Muscle of leg (tissue), 16 donors: ENCODE measurements at places on chromosomes 2 and 18. TPM values are rescaled to one million over a fixed set of nuclear protein-coding genes. Genes with fewer than 3 reads are reported as not detected.

STARD6 gene
- total RNA-seq = 0.18 TPM

GRCh38 chr2:69789772-69790600 lies 39.5 kb upstream of the GMCL1 start:
- H3K36me3 ChIP-seq = peaks cover 14% of the 10 kb centered on the region
- H3K27ac ChIP-seq = peak overlapping the region; percentile 91
- no peak overlapping the region for H3K4me3 ChIP-seq
- H3K27me3 ChIP-seq = no peaks in the 10 kb centered on the region

GRCh38 chr2:17076533-17076932 lies 410.9 kb upstream of the CYRIA start:
- no peaks in the 10 kb centered on the region for H3K4me1 ChIP-seq
- no peaks in the 10 kb centered on the region for H3K36me3 ChIP-seq
- no peaks in the 10 kb centered on the region for H3K27me3 ChIP-seq
- H3K4me3 ChIP-seq = no peak overlapping the region

GAD1 gene
- total RNA-seq = 0.35 TPM

DNA sequence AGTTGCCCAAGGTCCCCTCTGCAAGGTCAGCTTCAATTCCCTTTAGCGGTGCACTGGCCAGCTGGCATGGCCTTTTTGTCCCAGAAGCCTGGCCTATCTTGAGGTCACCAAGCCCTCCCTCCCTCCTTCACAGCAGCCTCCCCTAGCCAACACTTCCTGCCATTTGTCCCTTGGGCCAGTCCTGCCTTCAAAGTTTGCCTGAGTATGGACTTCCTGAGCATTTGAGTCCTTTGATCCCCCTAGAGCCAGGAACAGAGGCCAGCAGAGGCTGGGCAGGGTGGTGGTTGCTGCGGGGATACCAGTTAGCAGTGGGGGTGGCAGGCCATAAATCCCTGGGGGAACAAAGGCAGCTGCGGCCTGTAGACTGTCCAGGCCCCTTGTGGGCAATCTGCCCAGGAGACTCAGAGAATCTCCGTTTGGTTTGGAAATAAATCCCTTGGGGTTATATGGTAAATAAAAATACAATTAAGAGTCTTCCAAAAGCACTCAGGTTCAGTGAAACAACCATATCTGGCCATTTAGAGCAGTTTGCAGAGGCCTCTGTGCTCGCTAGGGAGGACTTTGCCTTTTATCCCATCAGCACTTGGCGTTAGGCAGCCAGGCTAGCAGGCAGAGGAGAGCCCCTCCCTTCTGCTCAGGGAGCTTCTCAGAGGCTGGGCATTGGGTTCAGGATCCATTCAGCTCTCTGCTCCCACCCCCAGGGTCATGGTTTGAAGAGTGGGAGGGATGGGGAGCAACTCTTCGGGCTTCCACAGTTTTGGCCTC lies 3.1 kb upstream of the HES6 start:
- H3K27me3 ChIP-seq = peaks cover 23% of the 10 kb centered on the region
- no peak overlapping the region for H3K4me3 ChIP-seq
- peak; percentile 43 for DNase-seq
- H3K4me1 ChIP-seq = peaks cover 51% of the 10 kb centered on the region

- no peaks in the 10 kb centered on the region for H3K36me3 ChIP-seq
- H3K27me3 ChIP-seq = no peaks in the 10 kb centered on the region
- H3K4me3 ChIP-seq = no peak overlapping the region
- DNase-seq = no peak
- H3K4me1 ChIP-seq = no peaks in the 10 kb centered on the region
- no peak overlapping the region for H3K27ac ChIP-seq
These were observed 119.7 kb upstream of the CTNNA2 start for GRCh38 chr2:79393107-79393685.

FLACC1 gene
- total RNA-seq = 2.3 TPM

- H3K4me3 ChIP-seq = no peak overlapping the region
- no peaks in the 10 kb centered on the region for H3K27me3 ChIP-seq
- DNase-seq = no peak
- H3K36me3 ChIP-seq = no peaks in the 10 kb centered on the region
- no peaks in the 10 kb centered on the region for H3K4me1 ChIP-seq
These were observed 113.8 kb downstream of the KYNU start for GRCh38 chr2:142991295-142991694.

CNGA3 gene
- 0.40 TPM for total RNA-seq

DNA sequence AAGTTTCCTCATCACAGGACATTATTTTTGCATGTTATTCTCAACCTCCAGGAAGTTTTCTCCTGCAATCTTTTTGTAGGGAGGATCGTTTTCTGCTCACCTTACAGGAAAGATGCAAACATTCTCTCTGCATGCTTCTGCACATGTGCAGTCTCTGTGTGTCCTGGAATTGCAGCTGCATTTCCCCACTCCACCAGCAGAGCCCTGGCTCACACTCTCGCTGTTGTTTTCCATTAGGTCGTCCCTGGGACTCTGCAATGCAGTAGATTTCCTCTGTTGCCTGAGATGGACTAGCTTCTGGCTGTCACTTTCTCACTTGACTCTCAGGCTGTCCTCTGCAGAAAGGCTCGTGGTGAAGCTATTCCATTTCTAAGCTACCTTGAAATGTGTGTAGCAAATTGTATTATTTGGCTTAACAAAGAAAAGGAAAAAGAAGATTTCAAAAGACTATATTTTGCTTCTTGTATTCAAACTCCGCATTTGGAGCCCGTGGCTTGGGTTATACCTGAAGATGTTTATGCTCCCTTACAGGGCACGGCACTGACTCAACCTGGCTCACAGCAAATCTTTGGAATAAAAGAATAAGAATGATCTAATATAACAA lies 346.7 kb downstream of the RAD51AP2 start:
- peak; percentile 65 for DNase-seq
- no peak overlapping the region for H3K27ac ChIP-seq
- H3K4me3 ChIP-seq = no peak overlapping the region
- no peaks in the 10 kb centered on the region for H3K36me3 ChIP-seq

GRCh38 chr2:152236191-152236925 lies 60.8 kb upstream of the STAM2 start:
- H3K27ac ChIP-seq = no peak overlapping the region
- H3K36me3 ChIP-seq = no peaks in the 10 kb centered on the region
- no peaks in the 10 kb centered on the region for H3K4me1 ChIP-seq
- no peak overlapping the region for H3K4me3 ChIP-seq

DNA sequence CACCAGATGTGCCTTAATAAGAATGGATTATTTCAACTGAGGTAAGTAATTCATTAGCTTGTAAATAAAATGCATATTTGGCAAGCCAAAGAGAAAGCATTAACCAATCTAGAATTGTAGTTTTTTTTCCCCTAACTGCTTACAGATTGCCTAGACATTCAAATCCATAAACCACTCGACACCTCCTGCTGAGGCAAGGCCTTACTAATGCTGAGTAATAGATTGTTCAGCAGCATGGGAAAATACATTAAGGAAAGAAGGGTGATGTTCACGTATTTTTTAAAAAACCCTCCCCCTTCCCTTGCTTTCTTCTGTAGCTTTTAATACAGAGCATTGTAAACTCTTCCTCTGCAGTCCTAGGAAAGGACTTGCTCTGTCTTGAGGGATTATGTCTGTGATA lies 17.0 kb upstream of the LINC00305 start:
- peak; percentile 40 for DNase-seq
- H3K27me3 ChIP-seq = no peaks in the 10 kb centered on the region
- H3K36me3 ChIP-seq = no peaks in the 10 kb centered on the region
- H3K27ac ChIP-seq = no peak overlapping the region

DNA sequence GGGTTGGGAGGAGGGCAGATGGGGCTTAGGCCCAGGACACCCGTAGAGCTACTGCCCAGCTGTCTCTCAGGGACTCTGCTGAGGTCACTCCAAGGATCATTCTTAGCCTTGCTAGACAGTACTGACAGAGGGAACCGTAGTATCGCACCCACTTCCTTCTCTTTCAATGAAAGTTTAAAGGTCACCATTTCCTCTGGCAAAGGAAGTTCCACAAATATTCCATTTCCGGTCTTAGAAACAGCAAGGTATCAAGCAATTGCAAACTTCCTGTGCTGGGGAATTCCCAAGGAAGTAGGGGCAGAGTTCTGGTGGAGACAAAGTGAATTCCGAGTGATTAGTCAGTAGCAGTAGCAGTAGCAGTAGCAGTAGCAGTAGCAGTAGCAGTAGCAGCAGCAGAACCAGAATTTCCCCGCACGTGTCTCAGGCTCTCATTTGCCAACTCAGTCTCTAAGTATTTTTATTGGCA lies 24.7 kb downstream of the IL1B start:
- DNase-seq = peak; percentile 73
- no peak overlapping the region for H3K4me3 ChIP-seq
- H3K4me1 ChIP-seq = peaks cover 20% of the 10 kb centered on the region
- H3K27ac ChIP-seq = peak overlapping the region; percentile 66
- H3K27me3 ChIP-seq = no peaks in the 10 kb centered on the region

DNA sequence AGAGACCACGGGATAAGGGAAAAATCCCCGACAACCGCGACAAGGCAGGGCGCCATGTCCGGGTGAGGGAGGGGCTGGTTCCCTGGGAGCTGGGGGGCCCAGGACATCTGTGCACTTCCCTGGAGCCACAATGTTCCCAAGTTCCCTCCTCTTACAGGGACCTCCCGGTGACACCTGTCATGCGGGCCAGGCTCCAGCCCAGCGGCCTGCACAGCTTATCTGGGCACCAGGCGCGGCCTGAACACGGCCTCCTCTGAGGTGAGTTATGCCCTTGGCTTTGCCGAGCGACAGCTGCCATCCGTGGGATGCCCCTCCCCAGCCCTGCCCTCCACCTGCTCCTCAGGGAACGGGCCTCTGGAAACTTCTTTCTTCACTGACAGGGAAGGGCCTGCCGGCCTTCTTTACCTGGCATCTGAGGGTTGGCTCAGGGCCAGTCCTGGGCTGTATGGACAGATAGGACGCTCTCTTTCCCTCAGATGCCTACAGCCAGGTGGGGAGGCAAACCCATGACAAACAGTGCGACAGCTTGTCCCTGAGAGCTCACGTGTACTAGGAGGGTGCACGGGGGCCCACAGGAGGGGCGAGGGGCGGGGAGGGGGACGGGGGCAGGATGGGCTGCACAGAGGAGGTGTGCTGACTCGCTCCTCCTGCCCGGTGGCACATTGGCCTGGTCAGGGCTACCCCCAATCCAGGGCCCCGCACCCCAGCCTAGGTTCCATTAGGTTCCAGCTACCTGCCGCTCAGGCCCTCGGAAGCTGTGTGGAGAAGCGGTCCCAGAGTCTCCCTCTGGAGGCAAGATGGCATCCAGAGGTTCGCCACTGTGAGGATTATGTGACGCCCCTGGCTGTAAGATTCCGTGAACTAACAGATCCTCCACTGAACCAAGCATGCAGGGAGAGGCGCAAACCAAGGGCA lies 34.9 kb upstream of the HPCAL1 start:
- no peak overlapping the region for H3K4me3 ChIP-seq
- DNase-seq = peak; percentile 86
- H3K27me3 ChIP-seq = peaks cover 5% of the 10 kb centered on the region
- peaks cover 38% of the 10 kb centered on the region for H3K4me1 ChIP-seq
- H3K27ac ChIP-seq = peak overlapping the region; percentile 59

DNA sequence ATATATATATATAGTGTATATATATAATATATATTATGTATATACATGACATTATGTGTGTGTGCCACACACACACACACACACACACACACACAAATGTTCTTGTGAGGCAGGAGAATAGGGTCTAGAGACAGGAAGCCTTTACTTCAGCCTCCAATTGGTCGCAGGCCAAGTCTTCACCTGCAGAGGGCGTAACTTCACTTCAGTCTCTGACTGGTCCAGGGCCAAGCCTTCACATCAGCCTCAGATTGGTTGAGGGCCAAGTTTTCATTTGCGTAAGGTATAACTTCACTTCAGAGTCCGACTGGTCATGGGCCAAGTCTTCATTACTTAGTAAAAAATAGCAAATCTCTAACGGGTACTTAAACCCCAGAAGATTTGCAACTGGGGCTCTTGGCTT lies 13.2 kb upstream of the SS18 start:
- H3K4me3 ChIP-seq = no peak overlapping the region
- H3K27me3 ChIP-seq = no peaks in the 10 kb centered on the region
- H3K27ac ChIP-seq = no peak overlapping the region
- H3K4me1 ChIP-seq = no peaks in the 10 kb centered on the region
- H3K36me3 ChIP-seq = no peaks in the 10 kb centered on the region
- DNase-seq = no peak

FN1 gene
- 455 TPM for total RNA-seq

DNA sequence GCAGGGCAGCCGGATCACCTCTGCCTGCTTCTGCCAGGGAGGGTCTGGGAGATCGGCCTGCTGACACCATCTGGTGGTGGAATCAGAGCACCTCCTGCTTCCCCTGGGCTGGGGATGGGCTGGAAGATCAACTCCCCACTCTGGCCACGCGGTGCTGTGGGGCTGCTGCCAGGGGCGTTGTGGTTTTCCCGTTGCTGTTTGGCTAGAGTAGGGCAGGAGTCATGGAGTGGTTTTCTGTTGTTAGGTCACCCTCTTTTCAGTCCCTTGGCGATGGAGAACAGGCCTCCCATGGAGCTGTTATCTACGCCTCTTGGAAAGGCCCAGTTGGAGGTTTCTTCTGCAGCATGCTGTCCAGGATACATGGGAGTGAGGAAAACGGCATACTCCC lies 15.2 kb downstream of the BCL2L11 start:
- no peaks in the 10 kb centered on the region for H3K27me3 ChIP-seq
- H3K36me3 ChIP-seq = no peaks in the 10 kb centered on the region
- DNase-seq = no peak
- peaks cover 13% of the 10 kb centered on the region for H3K4me1 ChIP-seq
- no peak overlapping the region for H3K4me3 ChIP-seq

RND3 gene
- 51.2 TPM for total RNA-seq

GRCh38 chr2:224284134-224284946 lies 117.6 kb downstream of the FAM124B start:
- peak; percentile 57 for DNase-seq
- no peaks in the 10 kb centered on the region for H3K36me3 ChIP-seq
- no peak overlapping the region for H3K27ac ChIP-seq
- peaks cover 5% of the 10 kb centered on the region for H3K4me1 ChIP-seq
- no peak overlapping the region for H3K4me3 ChIP-seq

DNA sequence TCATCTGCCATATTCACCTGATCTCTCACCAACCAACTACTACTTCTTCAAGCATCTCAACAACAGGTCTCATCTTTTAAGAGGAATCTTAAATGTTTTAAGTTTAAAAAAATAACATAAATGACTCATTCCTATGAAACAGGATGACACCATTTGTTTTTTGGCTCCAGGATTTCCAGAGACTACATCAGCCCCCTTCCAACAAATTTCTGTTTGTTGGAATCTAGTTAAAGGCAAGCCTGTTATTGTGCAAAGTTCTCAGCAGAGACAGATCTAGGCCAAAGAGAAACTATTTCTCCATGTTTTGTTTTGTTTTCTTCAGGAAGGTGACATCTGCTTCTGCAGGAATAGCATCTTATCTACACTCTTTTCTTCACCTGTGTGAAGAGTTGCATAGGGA lies 204.8 kb upstream of the SH3BP4 start:
- H3K36me3 ChIP-seq = no peaks in the 10 kb centered on the region
- H3K4me1 ChIP-seq = no peaks in the 10 kb centered on the region
- no peak overlapping the region for H3K27ac ChIP-seq
- no peak overlapping the region for H3K4me3 ChIP-seq

CD8B2 gene
- 0.09 TPM for total RNA-seq

DNA sequence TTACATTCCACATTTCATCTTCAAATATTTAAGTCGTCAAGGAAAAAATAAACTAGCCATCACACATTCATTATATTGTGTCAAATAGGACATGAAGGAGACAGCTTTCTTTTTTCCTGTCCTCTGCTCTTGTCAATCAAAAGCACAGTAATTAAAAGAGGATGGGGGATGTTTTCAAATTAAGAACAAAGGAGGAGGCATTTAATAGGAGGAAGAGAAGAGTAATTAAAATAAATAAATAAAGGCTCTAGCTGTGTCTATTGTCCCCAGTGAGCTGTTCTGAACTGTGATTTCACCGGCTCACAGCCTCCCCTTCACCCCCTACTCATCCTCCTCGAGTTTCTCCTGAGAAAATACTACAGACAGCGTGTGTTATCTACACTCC lies 1377.1 kb upstream of the PIK3C3 start:
- H3K4me1 ChIP-seq = no peaks in the 10 kb centered on the region

- H3K36me3 ChIP-seq = no peaks in the 10 kb centered on the region
- H3K27me3 ChIP-seq = no peaks in the 10 kb centered on the region
- no peak overlapping the region for H3K4me3 ChIP-seq
- DNase-seq = no peak
- no peaks in the 10 kb centered on the region for H3K4me1 ChIP-seq
These were observed 27.0 kb upstream of the THUMPD2 start for GRCh38 chr2:39805936-39806608.
